ENCODE measurements at places on chromosomes 4 and X.

DNA sequence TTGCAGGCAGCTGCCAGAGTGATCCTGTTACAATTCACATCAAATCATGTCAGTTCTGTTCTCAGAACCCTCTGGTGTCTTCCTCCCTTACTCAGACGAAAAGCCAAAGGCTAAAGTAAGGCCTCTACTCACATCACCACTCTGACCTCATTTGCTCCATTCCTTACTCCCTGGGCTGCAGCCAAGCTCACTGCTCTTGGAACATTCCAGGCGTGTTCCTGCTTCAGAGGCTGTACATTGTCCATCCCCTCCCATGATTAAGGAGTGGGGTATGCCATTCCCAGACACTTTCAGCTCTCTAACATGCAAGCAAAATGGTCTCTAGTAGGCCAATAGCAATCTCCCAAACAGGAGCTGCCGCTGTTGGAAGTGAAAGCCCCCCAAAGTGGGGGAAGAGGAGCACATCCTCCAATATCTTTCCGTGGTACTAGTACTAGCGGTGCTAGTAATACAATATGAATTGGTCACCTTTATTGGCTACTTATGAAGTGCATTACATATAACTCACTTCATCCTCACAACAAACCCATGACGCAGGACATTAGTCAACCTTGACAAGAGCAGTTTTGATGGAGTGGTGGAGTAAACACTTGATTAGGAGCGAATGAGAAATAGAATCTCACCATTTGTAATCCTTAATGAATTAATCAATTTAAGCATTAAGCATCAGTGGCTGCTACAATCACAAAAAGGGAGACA, 15.0 kb downstream of the GAB3 start:
- peak; percentile 68 for DNase-seq

GRCh38 chrX:13515211-13515930, 54.0 kb upstream of the EGFL6 start:
- no peak for DNase-seq

- DNase-seq: no peak
Measured at GRCh38 chrX:103440621-103441020, 64.3 kb downstream of the BEX3 start.

DNA sequence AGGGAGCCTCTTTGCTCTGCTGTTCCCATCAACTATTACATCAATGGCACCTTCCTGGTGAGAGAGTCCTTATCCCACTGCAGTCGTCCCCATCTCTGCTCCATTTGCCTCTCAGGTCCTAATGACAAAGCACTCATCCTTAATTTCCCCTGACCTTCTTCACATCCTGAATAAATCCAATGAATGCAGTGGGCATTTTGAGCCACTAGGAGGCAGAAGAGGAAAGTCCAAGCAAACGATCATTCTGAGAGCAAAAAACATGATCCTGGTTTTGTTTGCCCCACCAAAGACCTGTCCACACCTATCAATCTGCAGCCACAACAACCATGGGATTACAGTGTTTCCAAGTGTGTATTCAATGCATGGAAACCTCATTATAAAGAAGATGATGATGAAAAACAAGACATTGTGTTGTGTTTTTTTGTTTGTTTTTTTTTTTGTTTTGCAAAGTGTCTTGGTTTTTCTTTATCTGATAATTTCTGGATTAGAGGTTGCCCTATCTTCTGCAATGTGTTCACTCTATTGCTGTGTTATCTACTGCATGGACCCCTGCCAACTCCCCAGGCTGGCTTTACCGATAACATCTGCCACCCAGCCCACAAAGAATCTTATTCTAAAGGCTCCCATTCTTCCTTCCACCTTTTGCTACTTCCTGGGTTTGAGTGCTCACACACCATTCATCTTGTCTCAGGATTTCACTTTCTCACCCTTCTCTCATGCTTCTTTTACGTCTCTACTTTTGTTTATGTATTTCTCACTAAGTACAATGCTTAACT, 207.2 kb downstream of the NLGN4X start:
- no peak for DNase-seq

GRCh38 chr4:25592736-25593135, 62.9 kb upstream of the SLC34A2 start:
- no peak for DNase-seq

DNA sequence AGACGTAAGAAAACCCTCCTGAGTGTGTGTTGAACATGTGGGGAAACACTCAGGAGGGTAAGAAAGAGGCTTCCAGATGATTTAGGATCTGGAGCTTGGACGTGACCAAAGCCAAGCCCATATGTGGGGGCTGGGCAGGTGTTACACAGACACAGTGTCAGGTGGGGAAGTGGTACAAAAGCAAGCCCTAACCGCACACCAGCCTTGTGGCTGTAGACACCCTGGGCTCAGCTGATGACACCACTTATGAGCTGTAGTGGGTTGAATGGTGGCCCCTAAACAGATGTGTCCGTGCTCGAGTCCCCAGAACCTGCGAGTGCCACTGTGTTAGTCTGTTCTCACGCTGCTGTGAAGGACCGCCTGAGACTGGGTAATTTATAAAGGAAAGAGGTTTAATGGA, 25.0 kb upstream of the NSG1 start:
- no peak for DNase-seq

DNA sequence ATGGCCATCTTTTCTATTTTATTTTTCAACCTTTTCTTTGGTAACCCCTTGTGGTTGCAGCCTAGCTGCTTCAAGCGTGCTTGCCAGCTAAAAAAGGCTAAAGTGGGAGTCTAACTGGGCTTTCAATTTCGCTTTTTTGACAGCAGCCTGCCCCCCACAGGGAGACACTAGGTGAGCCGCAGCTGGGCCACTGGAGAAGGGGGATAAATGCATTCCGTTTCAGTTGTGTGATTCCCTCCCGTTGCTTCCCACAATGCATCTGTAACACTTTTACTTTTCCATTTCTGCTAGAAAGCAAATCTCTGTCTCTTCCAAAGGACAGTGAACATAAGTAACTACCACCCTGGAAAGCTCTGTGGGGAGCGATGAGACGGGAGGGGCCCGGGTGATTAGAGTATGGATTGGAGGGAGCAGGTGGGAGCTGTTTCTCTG, 86.3 kb upstream of the RAPGEF2 start:
- no peak for DNase-seq

DNA sequence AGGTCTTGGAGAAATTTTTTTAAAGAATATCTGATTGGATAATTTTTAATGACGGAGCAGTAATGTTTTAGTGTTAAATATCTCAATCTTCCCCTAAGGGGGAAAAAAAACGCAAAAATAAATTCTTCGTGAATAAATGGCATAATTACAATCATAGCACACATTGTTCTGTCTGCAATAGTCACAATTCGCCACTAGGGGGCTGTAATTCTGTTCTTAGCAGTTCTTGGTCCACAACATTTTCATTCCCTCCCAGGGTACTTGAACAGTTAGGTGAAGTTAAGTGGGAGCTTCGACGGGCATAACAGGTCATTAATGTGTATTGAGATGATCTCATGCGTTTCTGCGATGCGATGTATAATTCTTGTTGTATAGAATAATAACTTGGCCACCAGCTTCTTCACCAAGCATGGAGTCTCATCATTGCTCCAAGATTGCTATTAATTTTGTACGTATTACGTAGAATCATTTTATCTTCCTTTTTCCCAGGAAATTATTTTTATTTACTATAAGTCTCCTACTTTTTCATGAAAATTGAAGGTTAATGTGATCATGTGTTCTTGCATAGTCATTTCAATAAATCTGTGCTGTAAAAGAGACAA, 27.2 kb downstream of the HTR2C start:
- no peak for DNase-seq

DNA sequence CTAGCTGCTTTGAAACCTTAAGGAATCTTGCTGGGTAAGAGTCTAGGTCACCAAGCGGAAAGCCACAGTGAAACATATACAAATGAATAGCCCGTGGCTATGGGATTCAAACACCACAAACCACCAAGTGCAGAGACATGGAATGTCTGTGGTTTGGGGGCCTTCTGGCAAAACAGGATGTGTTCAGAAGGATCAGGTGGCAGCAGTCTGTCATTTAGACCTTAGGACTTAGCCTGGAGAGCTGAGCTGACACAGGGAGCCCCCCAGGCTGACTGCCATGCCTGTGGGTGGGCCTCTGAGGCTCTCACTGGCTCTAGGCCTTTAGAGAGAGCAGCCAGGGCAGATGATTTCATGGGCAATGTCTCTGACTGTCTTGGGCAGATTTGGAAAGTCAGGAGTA, 225.6 kb downstream of the FBXW7 start:
- DNase-seq: peak; percentile 49

All from epithelial cell of proximal tubule (primary cell).